ENCODE measurements at places on chromosomes 1 and 21.
A peak's percentile ranks its signal among the peaks of the same experiment; 100 is the strongest.

DNA sequence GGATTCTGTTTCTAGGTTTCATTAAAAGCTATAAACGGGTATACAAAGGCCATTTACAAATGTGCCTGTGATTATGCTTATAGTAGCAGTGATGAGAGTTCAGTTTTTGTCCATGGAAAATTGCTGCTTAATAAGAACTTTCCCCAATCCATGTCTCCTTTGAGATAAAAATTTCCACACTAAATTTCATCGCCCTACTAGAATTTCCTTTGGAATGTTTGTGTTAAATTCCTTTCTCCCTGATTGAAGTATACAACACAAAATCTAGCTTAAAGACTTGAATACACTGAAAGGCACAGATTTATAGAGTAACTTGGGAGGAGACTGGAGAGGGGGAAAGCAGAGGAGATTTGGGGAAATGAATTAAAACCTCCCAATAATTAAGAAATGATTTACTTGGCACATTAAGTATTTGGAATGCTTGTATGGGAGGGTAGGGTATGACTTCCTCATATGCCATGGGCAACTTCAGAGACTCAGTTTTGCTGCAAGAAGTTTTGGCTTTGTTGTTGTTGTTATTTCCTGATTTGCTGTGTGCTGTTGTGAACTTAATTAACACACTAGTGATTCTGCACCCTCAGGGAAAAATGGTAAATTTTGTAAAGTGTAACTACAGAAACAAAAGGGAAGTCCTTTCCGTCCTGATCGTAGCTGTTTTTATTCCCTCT, 157.6 kb upstream of the LMO4 start:
- H3K4me1 ChIP-seq: no peaks in the 10 kb centered on the region
- no peak for DNase-seq
- no peaks in the 10 kb centered on the region for H3K36me3 ChIP-seq
- H3K27me3 ChIP-seq: peaks cover 12% of the 10 kb centered on the region
- no peak overlapping the region for H3K4me3 ChIP-seq

DNA sequence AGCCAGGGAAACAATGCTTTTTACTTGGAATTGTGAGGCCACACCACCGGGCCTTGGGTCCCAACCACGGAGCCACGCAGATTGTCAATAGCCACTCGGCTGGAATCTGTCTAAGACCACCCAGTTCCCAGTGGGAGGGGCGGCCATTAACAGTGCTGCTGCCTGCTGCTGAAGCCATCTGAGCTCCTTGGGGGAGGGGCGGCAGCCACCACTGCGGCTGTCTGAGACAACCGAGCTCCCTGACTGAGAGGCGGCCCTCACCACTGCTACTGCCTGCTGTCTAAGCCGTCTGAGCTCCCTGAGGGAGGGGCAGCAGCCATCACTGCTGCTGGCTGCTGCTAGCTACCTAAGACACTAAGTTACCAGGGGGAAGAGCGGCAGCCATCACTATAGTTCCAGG, 64.3 kb downstream of the DMRTA2 start:
- no peak for DNase-seq
- H3K4me1 ChIP-seq: no peaks in the 10 kb centered on the region
- H3K4me3 ChIP-seq: no peak overlapping the region
- H3K27ac ChIP-seq: no peak overlapping the region

DNA sequence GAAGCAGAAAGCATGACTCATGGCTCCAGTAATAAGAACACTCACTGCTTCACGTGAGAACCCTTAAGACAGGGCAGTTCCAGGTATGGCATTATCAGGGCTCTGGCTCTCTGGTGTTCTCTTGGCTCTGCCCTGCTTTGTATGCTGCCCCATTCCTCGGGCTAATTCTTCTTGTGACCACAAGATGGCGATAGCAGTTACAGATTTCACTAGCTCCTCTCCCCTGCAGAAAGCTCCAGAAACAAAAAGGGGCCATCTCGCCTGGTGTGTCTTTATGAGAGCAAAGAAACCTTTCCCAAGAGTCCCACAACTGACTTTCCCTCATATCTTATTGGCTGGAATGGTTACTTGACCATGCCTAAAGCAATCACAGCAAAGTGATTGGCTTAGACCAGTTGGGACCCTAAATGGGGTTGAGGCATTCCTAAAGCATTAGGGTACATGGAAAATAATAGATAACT, 60.1 kb downstream of the F3 start:
- no peaks in the 10 kb centered on the region for H3K27me3 ChIP-seq
- peaks cover 2% of the 10 kb centered on the region for H3K4me1 ChIP-seq
- H3K4me3 ChIP-seq: no peak overlapping the region
- peak; percentile 21 for DNase-seq
- H3K36me3 ChIP-seq: peaks cover 8% of the 10 kb centered on the region
- no peak overlapping the region for H3K27ac ChIP-seq

GRCh38 chr1:17739050-17739449, 16.1 kb upstream of the ACTL8 start:
- no peaks in the 10 kb centered on the region for H3K4me1 ChIP-seq
- no peaks in the 10 kb centered on the region for H3K36me3 ChIP-seq
- peaks cover 3% of the 10 kb centered on the region for H3K27me3 ChIP-seq
- H3K27ac ChIP-seq: no peak overlapping the region
- H3K4me3 ChIP-seq: no peak overlapping the region

- H3K27me3 ChIP-seq: no peaks in the 10 kb centered on the region
- H3K4me1 ChIP-seq: no peaks in the 10 kb centered on the region
- H3K36me3 ChIP-seq: no peaks in the 10 kb centered on the region
- no peak overlapping the region for H3K27ac ChIP-seq
- DNase-seq: no peak
- H3K4me3 ChIP-seq: no peak overlapping the region
Observed at GRCh38 chr1:81165963-81166362, 634.8 kb upstream of the ADGRL2 start.

- H3K36me3 ChIP-seq: no peaks in the 10 kb centered on the region
- no peak for DNase-seq
- no peak overlapping the region for H3K4me3 ChIP-seq
- H3K27ac ChIP-seq: no peak overlapping the region
- peaks cover 5% of the 10 kb centered on the region for H3K27me3 ChIP-seq
Observed at GRCh38 chr1:23444596-23445390, 20.2 kb upstream of the TCEA3 start.

DNA sequence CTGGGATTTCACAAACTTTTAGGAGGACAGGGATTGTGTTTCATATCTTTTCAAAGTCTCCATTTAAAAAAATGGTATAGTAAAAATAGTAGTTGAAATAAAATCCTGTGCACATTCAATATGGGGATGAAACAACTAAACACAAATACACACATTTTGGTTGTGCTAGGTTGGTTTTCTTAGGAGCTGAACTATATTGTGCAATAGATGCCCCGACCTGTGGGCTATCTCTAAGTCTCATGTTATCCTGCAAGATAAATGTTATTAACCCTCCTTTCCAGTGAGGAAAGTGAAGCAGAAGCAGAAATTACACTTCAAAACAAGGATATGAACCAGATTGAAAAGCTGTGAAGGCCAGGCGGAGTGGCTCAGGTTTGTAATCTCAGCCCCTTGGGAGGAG, 1.3 kb upstream of the PLD5 start:
- H3K4me1 ChIP-seq: peaks cover 2% of the 10 kb centered on the region
- H3K27ac ChIP-seq: no peak overlapping the region
- H3K4me3 ChIP-seq: peak overlapping the region; percentile 38
- no peak for DNase-seq

GRCh38 chr1:181818943-181819342, 242.6 kb downstream of the ZNF648 start:
- H3K4me3 ChIP-seq: no peak overlapping the region
- H3K36me3 ChIP-seq: no peaks in the 10 kb centered on the region
- no peak overlapping the region for H3K27ac ChIP-seq
- no peak for DNase-seq

- DNase-seq: no peak
- H3K27ac ChIP-seq: no peak overlapping the region
- H3K27me3 ChIP-seq: peaks cover 7% of the 10 kb centered on the region
- H3K36me3 ChIP-seq: no peaks in the 10 kb centered on the region
- no peak overlapping the region for H3K4me3 ChIP-seq
- no peaks in the 10 kb centered on the region for H3K4me1 ChIP-seq
Observed at GRCh38 chr1:204145033-204145504, 6.8 kb downstream of the ETNK2 start.

DNA sequence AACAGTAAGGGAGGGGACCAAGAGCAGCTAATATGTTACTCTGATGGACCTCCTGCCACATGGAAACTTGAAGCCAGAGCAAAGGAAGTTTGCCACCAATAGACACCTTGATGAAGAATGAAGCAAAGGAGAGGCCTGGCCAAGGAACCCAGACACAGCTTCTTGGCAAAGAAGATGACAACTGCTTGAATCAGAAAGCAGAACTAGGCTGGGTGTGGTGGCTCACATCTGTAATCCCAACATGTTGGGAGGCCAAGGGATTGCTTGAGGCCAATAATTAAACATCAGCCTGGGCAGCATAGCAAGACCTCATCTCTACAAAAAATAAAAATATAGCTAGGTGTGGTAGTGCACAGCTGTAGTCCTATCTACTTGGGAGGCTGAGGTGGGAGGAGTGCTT, 31.7 kb upstream of the CAPZB start:
- no peak overlapping the region for H3K27ac ChIP-seq
- H3K4me1 ChIP-seq: peaks cover 19% of the 10 kb centered on the region
- H3K36me3 ChIP-seq: no peaks in the 10 kb centered on the region
- H3K27me3 ChIP-seq: no peaks in the 10 kb centered on the region

GRCh38 chr1:206101351-206102045, 15.7 kb downstream of the AVPR1B start:
- DNase-seq: no peak
- H3K27ac ChIP-seq: no peak overlapping the region
- no peaks in the 10 kb centered on the region for H3K4me1 ChIP-seq
- H3K27me3 ChIP-seq: peaks cover 48% of the 10 kb centered on the region
- no peaks in the 10 kb centered on the region for H3K36me3 ChIP-seq

DNA sequence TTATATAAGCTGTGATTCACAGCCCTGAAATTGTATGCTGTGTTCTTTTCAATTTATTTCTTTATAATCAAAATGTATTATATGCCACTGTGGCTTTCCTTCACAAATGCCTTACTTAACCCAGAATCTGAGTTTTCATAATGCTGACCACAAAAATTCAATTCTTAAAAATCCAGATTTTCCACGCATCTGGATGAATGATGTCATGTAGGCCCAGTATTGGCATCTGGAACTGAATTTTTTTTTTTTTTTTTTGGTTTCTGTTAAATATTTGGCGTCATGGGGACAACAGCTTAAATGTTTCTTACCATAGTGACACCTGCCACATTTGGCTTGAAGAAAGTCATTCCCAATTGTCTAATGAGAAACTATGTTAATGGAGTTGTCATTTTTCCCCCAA, 296.8 kb downstream of the TM2D1 start:
- no peak overlapping the region for H3K4me3 ChIP-seq
- no peak for DNase-seq
- H3K4me1 ChIP-seq: no peaks in the 10 kb centered on the region
- H3K36me3 ChIP-seq: no peaks in the 10 kb centered on the region
- no peak overlapping the region for H3K27ac ChIP-seq
- peaks cover 7% of the 10 kb centered on the region for H3K27me3 ChIP-seq

DNA sequence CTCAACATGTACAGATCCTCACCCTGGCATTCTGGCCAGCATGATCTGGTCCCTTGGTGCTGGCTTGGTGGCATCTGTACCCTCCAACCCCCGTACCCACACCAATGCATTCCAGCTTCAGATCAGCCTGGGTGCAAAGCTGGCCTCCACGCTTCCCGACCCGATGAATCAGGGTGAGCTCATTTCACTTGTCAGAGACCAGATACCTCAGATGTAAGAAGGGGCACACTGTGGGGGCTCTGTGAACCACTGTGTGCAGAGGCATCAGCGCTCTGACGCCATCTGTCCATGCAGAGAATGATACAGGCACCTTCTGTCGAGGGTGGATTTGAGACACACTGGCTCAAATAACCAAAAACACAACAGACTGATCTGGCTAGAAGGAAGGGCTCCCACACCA, 76.6 kb downstream of the DMRTB1 start:
- no peaks in the 10 kb centered on the region for H3K27me3 ChIP-seq
- no peaks in the 10 kb centered on the region for H3K4me1 ChIP-seq
- no peak for DNase-seq
- peak overlapping the region; percentile 24 for H3K27ac ChIP-seq

GRCh38 chr1:10932088-10932487, 80.4 kb upstream of the TARDBP start:
- H3K4me3 ChIP-seq: no peak overlapping the region
- peaks cover 16% of the 10 kb centered on the region for H3K27me3 ChIP-seq
- H3K27ac ChIP-seq: peak overlapping the region; percentile 64

DNA sequence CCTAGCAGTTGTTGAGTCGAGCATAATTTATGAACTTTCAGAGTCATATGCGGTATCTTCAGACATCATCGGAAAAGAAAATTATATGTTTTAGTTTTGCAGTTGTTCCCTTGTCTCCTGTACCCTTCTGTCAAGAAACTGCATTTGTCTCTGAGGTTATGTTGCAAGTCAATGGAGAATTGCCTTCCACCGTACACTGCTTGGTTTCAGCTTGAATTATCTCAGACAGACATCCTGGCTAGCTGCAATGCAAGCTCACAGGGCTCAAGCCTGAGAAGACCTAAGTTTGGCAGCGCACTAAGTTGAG, 156.0 kb downstream of the NFIA start:
- H3K27ac ChIP-seq: no peak overlapping the region
- no peaks in the 10 kb centered on the region for H3K36me3 ChIP-seq
- H3K4me3 ChIP-seq: no peak overlapping the region
- DNase-seq: no peak

- no peak for DNase-seq
- H3K27ac ChIP-seq: no peak overlapping the region
- H3K4me3 ChIP-seq: no peak overlapping the region
Observed at GRCh38 chr1:2283991-2284895, 56.1 kb downstream of the SKI start.

- peak overlapping the region; percentile 79 for H3K27ac ChIP-seq
- H3K4me1 ChIP-seq: peaks cover 35% of the 10 kb centered on the region
- H3K36me3 ChIP-seq: peaks cover 8% of the 10 kb centered on the region
- no peaks in the 10 kb centered on the region for H3K27me3 ChIP-seq
Observed at GRCh38 chr1:149916193-149916897, 1.3 kb downstream of the SV2A start.

DNA sequence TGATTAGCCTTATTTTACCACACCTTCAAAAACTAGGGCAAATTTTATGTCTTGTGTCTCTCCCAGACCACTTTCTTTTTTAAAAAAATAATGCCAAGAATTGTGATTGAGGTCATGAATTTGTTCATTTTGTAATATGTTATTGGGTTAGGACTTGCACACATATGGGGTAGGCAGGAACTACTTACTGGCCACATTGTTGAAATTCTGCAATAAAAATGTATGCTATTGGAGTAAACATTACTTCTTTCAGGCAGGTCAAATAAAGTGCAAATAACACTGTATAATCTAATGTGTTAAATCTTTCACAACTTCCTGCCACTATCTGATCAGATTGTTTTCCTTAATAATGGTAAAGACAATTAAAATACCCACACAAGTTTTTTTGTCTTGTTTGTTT, 166.6 kb upstream of the COL11A1 start:
- DNase-seq: no peak
- H3K4me1 ChIP-seq: no peaks in the 10 kb centered on the region
- no peaks in the 10 kb centered on the region for H3K27me3 ChIP-seq
- no peak overlapping the region for H3K4me3 ChIP-seq

DNA sequence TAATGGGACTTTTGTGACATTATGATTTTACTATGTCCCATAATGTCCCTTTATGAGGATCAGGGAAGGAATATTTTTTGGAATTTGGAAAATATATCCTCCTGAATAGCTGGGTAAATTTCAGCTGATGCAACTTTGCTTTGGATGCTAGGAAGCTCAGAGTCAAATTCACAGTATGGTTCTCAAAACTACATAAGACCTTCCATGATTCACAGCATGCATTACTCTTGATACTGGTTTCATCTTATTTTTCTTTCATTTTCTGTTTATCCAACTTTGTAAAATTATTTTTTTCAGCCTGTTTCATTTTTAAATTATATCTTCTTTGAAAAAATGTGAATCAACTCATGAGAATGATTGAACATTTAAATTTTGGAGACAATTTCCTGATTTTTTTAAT, 160.2 kb downstream of the ATP6V1G3 start:
- H3K27ac ChIP-seq: no peak overlapping the region
- H3K27me3 ChIP-seq: peaks cover 3% of the 10 kb centered on the region
- H3K36me3 ChIP-seq: no peaks in the 10 kb centered on the region
- H3K4me1 ChIP-seq: peaks cover 5% of the 10 kb centered on the region
- no peak for DNase-seq
- no peak overlapping the region for H3K4me3 ChIP-seq

Measured in T-helper 2 cell treated with Interferon-gamma antibody and Interleukin-4, amounts not matched to agents 5 μg/mL and 100 μg/mL, for 36 hours (primary cell).